ENCODE measurements at places on chromosomes 7 and 10.

- DNase-seq, result no peak
Observed at GRCh38 chr7:76149847-76150691, 51.6 kb upstream of the SRRM3 start.

- no peak for DNase-seq
Observed at GRCh38 chr10:14601326-14601725, 173.4 kb downstream of the FAM107B start.

DNA sequence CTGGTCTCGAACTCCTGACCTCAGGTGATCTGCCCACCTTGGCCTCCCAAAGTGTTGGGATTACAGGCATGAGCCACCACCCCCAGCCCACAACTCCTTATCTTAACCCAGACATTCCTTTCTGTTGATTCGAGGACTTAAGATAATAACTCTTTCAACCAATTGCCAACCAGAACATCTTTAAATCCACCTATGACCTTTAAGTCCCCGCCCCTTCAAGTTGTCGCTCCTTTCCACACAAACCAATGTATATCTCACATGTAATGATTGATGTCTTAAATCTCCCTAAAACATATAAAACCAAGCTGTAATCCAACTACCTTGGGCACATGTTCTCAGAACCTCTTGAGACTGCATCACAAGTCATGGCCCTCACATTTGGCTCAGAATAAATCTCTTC lies 7.8 kb upstream of the ANKRD2 start:
- DNase-seq, result no peak

DNA sequence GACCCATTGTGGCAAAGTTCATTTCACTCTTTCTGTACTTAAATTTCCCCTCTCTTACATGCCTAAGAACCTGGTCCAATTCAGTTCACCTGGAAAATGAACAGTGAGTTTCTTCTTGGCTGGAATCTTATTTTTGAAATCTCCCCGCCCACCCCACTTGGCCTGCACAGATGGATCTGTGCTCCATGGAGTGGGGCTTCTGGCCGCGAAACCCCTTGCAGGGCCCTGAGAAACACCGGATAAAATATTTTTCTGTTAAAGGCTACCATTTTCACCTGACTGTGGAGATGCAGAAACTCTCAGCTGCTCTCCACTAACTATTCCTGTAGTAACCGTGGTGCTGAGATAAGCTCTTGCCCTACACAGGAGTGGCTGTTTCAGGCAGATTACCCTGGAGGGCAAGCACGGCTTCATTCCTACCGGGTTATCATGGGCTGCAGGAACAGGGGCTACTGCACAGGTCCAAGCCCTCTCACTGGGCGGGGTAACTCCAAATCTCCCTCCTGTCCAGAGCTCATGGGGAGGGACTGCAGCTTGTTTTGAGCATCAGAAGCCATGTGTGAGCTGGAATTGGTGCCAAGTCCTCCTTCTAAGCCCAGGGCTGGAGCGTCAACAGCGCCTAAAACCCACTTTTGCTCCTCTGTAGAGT lies 118.9 kb downstream of the PRPF18 start:
- no peak for DNase-seq

DNA sequence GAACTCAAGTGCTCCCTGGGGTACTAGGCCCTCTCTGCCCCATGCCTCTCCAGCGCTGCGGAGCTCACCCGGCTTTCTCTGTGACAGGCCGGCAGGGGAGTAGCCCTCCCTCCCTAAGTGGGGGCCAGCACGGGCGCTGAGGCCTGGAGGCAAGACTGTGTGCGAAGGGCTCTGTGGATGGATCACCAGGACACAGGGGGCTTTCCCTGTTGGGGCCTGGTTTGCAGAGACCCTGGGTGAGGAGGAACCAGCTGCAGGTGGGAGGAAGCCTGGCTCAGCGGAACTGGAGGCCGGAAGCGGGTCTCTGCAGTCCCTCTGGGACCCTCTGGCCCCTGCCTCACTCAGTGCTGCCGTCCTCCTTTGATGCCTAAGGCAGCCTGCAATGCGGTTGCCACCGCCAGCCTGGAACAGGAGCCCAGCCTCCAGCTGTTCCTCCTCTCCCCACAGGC lies 106.0 kb downstream of the CYTH3 start:
- DNase-seq, result no peak

- no peak for DNase-seq
Observed at GRCh38 chr10:86888585-86889381, 68.6 kb downstream of the MMRN2 start.

GRCh38 chr10:117537904-117538524 lies 4.5 kb upstream of the EMX2 start:
- no peak for DNase-seq

DNA sequence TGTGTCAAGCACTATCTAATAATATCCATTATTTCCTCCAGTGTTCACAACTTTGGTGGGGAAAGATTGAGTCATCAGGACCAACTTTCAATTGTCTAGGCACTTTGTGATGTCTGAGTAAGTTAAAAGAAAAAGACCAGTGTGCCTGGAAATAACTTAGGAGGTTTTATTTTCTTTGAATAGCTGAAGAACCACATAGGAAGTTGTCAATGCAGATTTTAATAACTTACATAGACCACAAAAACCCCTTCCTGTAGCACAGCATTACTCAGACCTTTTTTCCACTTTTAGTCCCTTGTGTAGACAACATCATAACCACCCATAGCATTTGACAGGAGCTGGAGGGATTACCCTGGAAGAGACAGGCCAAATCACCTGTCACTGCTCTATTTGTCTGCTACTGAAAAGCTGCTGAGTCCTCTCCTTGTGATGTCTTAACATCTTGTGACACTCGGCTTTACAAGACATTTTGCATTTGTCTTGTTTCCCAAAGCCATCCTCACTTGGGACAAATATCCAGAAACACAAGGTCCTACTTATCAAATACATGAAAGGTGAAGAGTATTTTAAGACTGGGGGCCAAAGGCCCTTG lies 241.5 kb upstream of the PTER start:
- DNase-seq, result no peak

DNA sequence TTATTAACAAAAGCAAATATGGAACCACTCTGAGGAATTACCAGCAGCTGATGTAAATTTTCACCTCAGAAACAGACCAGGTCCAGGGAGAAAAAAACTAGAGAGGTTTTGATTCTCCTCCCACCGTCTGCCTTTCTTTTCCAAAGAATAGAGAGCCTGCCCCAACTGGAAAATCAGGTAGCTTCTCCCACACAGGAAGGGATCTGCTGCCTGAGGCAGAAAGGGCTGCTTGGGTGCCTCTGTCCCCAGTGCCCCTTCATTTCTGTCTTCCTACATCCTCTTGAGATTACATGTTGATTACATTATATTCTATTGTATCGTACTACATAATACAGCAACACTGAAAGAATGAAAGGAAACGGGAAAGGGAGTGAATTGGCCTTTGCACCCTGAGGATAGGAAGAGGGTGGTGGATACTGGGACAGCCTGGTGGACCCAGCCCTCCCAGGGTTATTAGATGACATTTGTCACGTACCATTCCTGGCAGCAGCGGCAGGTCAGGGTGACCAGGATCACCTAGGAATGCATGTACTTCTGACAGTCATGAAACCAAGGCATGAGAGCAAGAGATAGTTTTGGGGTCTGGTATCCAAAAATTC lies 8.9 kb downstream of the ST8SIA6 start:
- no peak for DNase-seq

- DNase-seq, result no peak
Observed at GRCh38 chr7:157462840-157463239, 126.0 kb downstream of the DNAJB6 start.

DNA sequence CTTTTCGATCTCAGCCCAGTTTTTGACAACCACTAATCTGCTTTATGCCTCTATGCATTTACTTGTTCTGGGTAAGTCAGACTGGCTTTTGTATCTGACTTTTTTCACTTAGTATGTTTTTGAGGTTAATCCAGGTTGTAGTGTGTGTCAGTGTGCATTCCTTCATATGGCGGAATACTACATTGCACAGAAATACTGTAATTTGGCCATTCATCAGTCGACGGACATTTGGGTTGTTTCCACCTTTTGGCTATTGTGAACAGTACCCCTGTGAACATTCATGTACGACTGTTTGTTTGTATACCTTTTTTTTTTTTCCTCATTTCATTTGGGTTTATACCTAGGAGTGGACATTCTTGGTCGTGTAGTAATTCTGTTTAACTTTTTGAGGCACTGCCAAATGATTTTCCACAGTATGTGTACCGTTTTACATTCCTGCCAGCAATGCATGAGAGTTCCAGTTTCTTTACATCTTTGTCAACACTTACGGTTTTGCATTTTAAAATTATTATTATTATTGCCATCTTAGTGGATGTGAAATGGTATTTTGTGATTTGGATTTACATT lies 57.4 kb downstream of the MKLN1 start:
- DNase-seq, result no peak

DNA sequence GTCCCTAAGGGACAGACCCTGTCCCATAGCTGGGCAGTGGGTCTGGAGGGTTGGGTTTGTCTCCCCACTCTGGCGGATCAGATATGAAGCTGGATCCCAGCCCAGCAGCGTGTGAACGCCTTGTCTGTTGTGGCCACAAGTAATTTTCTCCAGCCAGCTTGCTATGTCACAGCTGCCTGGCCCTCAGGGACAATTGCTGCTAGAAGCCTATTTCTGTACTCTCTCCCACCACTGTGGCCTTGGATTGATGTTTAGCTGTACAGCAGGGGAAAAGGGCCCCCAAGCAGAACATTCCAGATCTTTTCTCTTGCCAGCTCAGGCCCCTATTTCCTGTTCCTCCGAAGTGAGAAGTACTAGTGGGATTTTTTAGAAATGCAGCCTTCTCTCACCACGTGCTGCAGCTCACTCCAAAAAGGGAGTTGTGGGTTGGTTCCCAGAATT lies 53.5 kb upstream of the WAC start:
- no peak for DNase-seq

- DNase-seq, result no peak
Observed at GRCh38 chr7:85815526-85815925, 628.7 kb upstream of the SEMA3D start.

GRCh38 chr7:155645662-155646061 lies 1.2 kb downstream of the RBM33 start:
- no peak for DNase-seq

GRCh38 chr10:79397051-79397450 lies 48.4 kb downstream of the ZCCHC24 start:
- DNase-seq, result no peak

DNA sequence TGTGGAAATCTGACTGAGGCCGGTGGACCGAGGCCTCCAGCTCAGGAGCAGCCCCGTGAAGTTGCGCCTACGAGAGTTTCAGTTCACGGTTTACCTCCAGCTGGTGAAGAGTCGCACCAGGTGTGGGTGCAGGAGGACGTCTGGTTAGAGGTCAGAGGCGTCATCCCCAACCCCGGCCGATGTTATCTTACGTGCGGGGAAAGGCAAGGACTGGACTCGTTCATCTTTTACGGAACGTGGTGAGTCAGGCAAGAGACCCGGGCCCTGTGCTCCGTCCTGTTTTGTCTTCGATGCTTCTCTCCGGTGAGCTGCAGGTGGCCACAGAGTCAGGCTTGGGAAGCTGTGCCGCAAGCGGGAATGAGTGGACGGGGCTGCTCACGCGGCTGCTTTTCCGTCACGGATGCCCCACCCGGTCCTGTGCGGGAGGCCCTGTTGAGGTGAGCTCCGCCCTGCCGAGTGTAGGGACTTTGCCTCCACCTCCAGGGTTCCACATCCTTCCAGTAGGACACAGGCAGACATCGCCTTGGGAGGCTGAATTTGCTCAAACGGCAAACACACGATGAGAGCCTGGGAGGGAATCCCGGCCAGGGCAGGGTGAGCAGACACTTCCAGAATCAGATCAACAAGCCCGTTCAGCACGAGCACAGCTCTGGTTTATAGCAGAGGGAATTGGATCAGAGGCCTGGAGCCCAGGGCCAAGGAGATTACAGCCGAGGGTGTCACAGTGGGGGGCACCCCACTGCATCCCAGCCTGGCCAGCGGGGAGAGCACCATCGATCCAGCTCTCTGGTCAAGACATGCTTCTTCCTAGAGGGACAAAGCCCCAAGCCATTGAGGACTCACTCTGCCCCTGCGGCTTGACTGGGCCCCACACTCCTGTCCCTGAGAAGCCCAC lies 50.1 kb upstream of the INPP5A start:
- no peak for DNase-seq

- DNase-seq, result no peak
Observed at GRCh38 chr7:80785276-80785675, 133.6 kb downstream of the SEMA3C start.

DNA sequence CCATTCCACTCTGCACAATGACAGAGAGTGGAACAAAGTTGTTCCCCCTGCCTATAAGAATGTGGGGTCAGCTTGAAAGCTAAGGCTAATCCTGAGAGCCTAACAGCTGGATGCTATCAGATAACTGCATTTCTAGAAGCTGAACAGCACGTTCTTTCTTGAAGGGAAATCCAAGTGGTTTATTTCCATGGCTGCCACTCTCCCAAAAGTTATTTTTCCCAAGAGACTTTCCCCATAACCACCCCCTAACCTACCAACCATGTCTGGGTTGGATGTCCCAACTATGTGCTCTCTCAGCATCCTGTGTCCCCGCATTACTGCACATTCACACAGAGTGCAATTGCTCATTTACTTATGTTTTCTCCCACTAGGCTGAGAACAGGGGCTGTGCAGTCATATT lies 140.7 kb upstream of the ANKRD1 start:
- no peak for DNase-seq

DNA sequence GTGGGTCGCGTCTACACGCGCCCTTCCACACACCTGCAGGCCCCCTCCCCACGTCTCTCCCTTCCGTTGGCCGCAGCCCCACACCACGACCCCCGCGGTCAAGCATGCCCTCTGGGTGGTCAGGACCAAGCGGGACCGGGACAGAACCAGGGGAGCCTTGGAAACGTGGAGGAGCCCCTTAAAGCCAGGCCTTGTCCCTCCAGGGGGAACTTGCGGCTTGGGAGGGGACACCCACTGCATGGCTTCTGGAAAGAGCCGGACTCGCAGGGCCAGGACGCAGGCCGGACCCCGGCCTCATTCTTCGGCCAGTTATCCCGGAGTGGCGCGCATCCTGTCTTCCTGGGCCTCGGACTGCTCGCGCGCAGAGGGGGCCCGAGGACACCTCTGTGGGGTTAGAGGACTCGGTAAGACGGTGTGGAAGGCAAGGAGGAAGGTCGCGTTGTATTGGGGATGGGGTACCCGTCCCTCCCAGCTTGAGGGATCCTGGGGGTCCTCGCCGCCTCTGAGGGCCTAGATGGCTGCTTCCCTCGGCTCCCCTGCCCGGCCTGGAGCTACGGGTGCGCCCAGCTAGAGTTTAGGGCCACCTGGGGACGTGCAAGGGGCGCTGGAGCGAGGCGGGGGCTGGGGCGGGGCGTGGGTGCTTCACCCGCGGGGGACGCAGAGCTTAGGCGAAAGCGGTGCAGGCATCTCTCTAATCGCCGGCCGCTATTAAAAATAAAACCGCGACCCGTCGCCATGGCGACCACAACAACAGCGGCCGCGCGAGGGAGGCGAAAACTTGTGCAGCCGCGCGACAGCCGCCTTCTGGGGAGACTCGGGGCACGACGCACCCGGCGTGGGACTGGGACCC lies 1.8 kb upstream of the PDGFA start:
- no peak for DNase-seq

GRCh38 chr10:10213237-10213636 lies 804.4 kb upstream of the CELF2 start:
- DNase-seq, result no peak

- no peak for DNase-seq
Observed at GRCh38 chr7:147047696-147048095, 931.1 kb downstream of the CNTNAP2 start.

GRCh38 chr7:122715183-122715582 lies 12.5 kb upstream of the RNF148 start:
- no peak for DNase-seq

GRCh38 chr10:71135236-71135635 lies 77.1 kb upstream of the UNC5B start:
- no peak for DNase-seq

- DNase-seq, result no peak
Observed at GRCh38 chr10:28087661-28088351, 88.9 kb upstream of the ODAD2 start.
